NCI-H1105 treated with DMSO at 0.1 percent for 48 hours (cell line): ENCODE measurements at places on chromosomes 2 and 18.

DNA sequence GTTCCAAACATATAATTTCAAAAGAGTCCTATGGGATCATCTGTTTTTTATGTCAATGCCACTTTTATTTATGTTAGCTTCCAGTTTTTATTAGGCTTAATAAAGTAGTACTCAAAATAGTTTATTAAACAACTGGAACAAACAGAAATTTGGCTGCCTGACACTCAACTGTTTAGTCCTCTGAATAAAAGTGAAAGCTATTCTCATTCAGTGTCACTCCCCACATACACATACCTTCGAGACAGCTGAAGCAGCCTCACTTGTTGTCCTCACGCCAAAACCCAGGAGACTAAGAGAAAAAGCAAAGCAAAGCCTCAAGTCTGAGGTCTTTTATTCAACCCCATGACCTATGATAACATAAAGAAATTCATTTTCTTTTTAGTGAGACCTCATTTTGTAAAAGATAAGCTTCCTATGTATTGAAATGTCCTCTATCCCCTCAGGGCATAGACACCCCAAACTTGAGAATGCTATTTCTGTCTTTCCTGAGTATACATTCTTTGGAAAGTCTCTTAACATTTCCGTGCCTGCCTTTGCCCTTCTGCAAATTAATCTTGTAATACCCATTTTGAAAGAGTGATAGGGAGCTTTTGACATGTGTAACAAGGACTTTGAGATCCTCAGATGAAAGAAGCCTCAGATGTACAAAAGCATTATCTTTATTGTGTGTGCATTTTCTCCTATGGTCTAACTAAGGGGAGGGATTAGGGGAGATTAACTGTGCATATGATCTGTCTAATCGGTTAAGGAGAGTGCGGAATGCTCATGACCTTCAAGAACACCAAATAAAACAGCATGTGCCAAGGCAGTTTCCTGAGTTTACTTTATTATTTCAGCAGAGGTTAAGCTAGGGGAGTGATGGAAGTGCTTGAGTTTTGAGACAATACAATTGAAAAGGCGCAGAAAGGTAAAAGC is 1523.7 kb upstream of the PIK3C3 start:
- peak; percentile 53 for DNase-seq

- no peak for DNase-seq
These were observed 835.9 kb upstream of the CHAC2 start for GRCh38 chr2:52931660-52932059.

DNA sequence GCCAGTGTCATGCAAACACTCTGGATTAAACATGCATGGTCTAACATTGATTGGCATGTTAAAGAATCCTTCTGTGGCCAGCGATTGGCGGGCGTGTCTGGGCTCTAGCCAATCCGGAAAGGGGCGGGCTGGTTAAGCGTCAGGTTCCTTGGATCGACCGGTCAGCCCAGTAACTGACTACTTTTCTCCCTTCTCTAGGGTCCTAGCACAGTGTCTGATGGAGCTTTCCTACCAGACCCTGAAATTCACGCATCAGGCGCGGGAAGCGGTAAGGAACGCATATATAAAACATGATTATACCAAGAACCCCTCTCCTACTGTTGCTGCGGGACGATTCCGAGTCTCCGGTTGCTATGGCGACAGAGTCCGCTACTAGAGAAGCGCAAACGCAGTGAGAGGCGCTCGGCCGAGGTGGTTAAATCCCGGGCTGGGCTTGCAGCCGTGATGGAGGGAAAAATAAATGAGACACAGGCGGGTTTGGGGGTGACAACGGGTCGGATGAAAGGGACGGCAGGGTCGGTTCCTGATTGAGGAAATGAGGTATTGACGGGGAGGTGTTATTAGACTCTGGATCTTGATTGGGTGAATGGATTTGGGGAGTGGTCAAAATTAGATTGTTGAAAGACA is 29.4 kb downstream of the KATNAL2 start:
- DNase-seq: peak; percentile 93

- DNase-seq: no peak
These were observed 1071.7 kb downstream of the RPIA start for GRCh38 chr2:89763254-89763580.

GRCh38 chr2:37375741-37376288 is 31.4 kb downstream of the QPCT start:
- no peak for DNase-seq

DNA sequence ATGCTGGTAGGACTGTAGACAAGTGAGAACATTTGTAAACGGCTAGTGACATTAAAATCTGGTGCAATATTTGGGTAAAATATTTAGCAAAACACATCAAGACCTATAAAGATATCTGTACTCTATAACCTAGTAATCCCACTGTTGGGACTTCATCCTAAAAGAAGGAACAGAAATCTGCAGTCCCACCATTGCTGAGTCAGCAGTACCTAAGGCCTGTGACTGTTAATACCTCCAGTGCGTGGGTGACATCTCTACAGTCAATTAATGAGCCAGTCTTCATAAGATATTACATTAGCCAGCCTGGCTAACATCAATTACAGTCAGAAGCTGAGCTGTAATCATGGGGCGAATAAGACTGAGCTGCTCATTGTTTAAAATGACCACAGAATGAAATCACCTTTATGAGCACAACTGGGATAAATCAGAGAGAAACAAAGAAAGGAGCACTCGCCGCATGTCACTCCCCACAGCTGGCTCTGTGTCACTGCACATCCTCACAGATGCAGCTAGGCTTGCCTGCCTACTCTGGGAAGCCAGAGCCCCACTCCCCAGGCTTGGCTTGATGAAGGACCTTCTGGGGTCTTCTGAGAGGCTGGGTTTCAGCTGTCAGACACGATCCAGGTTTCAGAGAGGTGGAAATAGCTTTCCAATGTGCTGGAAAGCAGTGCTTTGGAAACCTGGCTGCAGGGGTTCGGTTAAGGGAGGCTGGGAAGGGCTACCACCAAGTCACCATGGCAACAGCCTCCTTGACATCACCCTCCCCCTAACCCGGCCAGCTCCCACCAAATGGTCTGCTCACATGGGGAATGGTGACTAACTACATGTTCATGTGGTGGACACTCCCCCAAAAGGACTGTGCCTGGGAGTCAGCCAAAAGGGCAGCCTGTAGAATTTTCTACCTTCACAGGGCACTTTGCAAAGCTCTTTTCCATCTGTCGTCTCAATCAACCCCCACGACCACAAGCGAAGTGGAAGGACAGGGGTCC is 145.0 kb downstream of the ZBTB7C start:
- no peak for DNase-seq

DNA sequence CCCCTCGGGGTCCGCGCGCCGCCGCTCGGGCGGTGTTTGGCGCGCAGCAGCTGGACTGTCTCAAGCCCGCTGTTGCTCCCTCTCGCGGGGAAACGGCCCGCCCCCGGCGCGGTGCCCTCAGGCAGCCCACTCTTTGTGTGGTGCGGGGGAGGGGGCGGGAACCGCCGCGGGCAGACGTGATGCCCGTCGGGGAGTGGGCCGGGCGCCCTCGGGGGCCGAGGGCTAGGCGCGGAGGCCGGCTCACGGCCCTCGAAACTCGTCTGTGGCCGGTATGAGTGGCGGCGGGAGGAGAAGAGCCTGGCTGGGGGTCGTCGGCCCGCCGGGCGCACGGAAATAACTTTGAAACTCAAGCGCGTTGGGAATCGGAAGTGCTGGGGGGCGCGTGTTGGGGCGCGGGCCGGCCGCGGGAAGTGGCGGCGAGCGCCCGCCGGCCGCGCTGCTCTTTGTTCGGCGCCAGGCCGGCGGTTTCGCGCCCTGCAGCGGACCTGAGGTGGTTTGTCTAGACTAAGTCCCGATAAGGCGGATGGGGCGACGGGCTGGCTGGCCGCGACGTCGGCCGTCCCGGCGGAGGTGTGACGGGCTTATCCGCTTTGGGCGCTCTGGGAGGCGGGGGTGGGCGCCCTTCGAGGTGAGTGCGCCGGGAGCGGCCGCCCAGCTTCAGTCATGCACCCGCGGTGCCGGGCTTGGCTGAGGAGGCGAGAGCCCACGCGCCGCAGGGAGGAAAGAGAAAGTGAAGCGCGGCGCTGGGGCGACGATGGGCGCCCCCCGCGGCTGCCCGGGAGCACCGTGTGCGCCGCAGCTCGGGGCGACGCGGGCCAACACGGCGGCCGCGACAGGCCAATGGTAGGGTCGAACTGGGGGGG is 679 bp downstream of the PTMA start:
- no peak for DNase-seq

DNA sequence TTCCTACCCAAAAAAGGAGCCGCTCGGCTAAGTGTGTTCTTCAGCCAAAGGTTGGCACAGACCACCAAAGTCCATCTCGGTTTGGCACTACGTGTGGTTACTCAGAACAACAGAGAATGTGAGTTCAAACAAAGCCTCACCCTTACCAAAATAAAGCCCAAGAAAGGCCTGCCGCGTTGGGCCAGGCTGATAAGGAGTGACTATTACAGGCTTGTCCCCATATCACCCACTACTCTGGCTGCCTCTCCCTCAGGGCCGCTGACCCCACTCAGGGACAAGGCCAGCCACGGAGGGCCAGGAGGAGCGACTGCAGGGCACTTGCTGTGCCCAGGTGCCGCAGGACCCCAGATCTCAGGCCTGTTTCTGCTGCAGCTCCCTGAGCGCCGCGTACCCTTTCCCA is 13.8 kb downstream of the HS1BP3 start:
- no peak for DNase-seq

GRCh38 chr2:210363876-210364275 is 48.9 kb upstream of the MYL1 start:
- DNase-seq: no peak

- no peak for DNase-seq
These were observed 25.7 kb downstream of the NR4A2 start for GRCh38 chr2:156306821-156307220.

GRCh38 chr18:10018289-10018688 is 104.5 kb downstream of the VAPA start:
- no peak for DNase-seq

GRCh38 chr2:8526403-8526696 is 155.5 kb upstream of the ID2 start:
- no peak for DNase-seq

- DNase-seq: no peak
These were observed 31.4 kb downstream of the DIS3L2 start for GRCh38 chr2:231992888-231993287.

DNA sequence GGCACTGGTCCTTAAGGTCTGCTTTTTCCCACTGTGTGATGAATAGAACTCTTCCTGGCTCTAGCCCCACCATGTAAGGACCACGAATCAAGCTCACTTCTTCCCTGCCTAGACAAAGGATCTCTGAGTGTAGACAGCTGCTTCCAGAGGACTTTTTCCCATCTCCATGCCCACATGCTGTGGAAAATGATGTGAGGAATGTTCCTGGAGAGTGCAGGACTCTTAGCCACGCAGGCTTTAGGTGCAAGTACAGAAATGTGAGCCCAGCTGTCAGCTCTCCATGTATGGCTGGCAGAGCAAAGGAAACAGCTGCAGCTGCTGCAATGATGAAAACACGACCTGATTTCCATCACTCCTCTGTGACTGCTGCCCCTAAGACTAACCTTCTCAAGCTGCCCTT is 35.5 kb downstream of the NXPH2 start:
- DNase-seq: no peak

DNA sequence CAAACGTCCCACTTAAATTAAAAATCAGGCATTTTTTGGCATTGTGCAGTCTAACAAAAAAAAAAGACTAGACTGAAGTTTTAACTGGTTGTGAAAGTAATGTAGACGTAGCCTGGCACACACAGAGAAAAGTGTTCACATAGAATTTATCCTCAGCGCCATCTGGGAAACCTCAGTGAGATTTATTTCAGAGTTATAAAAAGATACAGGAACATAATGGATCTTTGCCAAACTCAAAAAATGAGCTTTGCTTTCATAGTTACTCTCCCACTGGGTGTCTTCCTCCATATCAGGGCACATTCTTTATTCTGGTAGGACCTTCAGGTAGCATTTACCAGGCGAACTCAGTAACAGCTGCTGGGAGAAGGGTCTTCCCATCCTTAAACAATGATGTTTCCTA is 532.4 kb upstream of the SALL3 start:
- no peak for DNase-seq

DNA sequence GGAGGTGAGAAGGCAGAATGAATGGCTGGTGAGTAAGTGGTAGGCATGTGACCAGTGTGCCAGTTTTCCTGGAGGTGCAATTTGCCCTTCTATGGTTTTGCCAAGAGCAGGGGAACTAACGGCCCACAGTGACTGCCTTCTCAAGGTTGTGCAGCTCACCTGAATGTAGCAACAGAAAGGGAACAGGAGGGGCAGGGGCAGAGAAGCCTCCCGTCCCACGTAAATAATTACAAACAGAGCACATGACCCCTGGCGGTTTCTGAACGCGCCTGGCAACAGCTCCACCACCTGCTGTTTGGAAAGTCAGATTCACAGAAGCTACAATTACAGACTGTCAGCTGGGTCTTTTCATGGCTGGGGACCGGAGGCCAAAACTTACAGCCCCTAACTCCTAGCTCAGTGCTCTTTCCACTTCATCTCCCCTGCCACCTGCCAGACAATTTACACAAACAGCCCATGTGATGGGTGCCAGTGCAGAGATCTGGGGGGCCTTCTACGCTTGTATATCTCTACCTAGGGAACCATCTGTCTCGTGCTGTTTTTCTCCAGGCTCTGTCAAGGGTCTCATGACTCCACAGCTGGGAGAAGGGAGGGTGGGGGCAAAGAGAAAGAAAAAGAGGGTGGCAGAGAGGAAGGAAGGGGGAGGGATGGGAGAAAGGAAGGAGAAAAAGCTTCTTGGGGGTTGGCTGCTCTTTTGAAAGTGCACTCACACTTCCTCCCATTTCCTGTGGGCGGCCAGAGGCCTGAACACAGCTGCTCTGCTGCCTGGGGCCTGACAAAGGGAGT is 69.6 kb downstream of the POLR1A start:
- DNase-seq: peak; percentile 97

DNA sequence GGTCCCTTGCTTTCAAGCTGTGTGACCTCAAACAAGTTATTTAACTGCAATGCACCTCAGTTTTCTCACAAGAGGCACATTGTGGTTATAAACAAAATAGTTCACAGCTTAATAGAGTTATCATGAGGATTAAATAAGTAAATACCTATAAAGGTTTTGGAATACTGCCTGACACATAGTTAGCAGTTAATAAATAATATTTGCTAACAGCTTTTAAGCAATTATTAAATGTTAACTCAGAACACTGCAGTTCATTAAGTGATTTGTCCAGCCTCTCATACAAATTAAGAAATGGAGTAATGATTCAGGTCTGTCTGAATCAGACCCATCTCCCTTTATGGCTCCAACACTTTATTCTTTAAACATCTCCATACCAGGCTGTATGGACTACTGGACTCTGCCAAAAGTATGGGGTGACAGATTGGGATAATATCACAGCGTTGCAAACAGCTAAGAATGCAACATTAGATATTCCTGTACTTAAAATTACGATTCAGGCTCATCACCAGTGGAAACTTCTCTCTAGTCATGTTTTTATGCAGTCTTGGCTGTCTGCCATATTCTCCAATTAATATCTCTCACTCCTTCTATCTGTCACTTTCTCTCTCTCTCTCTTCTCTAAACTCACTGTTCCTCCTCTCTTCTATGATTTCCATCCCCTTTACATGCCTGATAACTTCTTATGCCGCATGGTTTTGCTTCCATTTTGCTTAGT is 370.6 kb upstream of the UBE2E3 start:
- DNase-seq: peak; percentile 55

GRCh38 chr18:63559567-63560491 is 17.7 kb downstream of the SERPINB12 start:
- no peak for DNase-seq

- DNase-seq: no peak
These were observed 18.9 kb upstream of the THOC1 start for GRCh38 chr18:286515-287310.

GRCh38 chr2:205972113-205972512 is 113.9 kb downstream of the INO80D start:
- no peak for DNase-seq
